ENCODE measurements at places on chromosomes 16 and 17.

DNA sequence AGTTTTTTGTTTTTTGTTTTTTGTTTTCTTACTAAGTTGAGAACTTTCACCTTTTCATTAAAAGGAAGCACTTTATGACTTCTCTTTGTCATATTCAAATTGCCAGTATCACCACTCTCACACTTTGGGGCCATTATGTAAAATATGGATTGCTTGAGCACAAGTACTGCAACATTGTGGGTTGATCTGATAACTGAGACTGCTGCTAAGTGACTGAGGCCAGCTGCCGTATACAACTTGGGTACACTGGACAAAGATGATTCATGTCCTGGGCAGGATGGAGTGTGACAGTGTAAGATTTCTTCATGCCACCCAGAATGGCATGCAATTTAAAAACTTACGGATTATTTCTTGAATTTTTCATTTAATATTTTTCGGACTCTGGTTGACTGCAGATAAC is 7.8 kb downstream of the TTC19 start:
- no peak for DNase-seq

DNA sequence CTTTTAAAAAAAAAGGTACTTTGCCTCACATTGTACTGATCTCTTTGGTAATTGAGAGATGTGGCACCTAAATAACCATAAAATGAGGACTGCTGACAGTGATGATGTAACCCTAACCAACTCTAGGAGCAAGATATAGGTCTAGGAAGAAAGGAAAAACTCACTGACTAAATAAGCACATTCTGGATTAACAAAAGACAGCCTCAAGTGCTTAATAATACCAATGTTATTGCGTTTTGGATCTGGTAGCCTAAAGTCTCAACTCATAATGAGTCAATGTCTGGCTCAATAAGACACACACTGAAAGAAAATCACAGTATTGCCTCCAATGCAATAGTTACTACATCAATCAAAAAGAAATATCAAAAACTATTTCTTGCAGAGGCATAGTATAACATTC is 3.0 kb downstream of the ERN1 start:
- DNase-seq: no peak

DNA sequence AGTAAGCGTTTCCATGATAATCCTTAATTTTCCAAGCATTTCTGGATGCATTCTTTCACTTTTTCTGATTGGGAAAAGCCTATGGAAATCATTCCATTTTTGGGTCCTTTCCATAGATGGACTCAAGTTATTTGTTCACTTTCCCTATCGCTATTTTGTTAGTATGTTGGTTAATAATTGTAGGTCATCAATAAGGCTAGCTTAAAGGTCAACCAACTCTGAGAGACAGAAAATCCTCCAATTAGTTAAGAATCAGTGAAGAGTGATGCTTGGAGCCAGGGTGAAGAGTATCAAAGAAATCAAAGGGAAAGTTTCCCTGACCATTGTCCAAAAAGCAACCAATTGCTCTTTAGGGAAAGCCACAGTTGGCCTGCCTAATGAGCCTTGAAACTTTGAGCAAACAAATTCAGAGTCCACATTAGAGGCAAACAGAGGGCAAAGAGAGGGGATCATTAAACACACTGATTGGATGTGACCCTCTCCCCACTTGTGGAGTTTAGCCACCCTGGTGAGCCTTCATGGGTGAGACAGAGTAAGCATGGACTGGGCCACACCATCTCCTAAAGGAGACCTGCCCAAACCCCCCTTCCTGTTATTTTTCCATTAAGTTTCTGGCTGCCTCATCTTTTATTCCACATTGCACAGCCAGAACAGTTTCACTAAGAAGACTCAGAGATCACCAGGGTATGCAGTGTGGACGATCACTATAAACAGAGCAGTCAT is 133.4 kb upstream of the DYNLRB2 start:
- DNase-seq: no peak

DNA sequence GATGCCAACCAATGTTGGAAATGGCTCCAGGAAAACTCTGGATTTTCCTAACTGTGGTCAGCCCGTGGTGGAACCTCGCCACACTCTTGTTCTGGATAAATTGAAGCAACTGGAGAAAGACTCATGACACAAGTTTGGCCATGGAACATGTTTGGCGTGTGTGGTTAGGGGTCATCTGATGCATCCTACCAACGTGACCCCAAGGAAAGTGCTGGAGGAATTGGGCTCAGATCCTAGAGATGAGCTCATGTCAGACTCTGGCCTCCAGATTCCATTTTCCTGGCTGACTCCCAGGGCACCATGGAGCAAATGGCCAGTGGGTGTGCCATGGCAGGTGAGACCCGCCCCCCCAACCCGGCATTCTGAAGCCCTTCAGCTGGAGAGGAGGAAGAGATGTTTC is 58.5 kb downstream of the CACNG5 start:
- DNase-seq: no peak

DNA sequence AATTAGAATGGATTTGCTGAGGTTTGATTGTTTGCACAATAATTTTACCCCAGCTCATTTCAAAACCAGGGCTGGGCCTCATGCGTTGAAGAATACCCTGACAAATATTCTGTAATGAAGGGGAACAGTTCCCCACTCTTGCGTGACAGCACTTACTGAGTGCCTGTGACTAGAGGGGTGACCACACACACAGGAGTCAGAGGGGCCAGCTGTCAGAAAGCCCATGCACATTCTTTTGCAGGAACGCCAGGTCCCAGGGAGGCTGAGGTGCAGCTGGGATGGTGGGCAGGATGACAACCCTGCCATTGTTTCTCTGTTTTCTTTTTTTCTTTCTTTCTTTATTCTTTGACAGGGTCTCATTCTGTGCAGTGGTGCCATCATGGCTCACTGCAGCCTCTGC is 44.6 kb downstream of the SMPD3 start:
- no peak for DNase-seq
